ENCODE measurements at places on chromosomes 12 and 14. TPM values are rescaled to one million over a fixed set of nuclear protein-coding genes. Genes with fewer than 3 reads are reported as not detected.

DNA sequence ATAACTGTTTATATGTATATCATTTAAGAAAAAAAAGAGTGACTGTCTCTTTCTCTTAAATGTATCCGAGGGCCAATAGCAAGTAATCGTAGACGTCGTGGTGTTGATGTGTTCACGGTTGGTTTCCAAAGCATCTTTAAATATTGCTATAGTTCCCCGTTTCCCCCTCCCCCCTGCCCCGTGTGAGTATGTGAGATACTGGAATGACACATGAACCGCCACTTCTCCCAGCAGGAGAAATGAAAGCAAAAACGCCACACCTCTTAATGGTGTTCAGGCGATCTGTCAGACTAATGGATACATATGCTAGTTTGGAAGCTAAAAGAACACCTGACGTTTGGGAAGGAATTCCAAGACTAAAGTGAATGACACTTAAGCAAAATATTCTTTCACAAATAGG, 258.3 kb downstream of the FOXN3 start:
- DNase-seq, result no peak

DNA sequence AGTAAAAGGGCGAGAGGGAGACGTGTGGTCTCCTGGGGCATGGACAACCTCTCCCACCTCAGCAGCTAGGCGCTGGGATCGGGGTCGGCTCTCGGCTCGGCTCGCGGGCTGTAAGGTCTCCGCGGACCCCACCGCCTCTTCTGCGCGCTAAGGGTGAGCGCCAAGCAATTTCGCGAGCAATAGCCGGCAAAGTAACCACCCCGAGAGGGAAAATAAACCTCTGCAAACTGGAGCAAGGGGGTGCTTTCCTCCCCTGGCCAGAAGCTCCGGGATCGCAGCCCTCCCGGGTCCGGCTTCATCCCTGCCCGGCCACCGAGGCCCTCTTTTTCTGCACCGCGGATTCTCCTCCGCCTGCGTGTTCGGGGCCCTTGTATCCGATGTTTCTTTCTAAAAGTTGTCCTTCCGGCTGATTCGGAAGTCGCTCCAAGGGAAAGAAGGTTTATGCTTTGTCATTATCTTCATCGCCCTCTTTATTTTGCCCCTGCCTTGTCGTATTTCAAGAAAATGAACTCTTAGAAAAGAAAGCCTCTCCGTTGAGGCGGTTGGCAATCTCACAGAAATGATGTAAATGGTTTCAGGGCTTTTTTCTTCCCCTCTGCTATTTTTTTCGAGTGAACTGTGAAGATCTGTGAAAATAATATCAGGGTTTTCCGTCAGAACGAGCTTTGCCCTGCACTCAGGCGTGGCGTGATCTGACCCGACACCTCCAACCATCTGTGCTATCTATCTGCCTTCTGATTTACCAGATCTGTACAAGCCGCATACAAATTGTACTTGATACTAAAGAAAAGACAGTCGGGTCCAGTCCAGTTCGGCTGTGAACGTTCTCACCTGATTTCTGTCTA, 1.7 kb upstream of the SIX6 start:
- DNase-seq, result no peak

The GLIPR1L1 gene
- not detected for total RNA-seq

GRCh38 chr12:112381406-112381882, 787 bp downstream of the HECTD4 start:
- DNase-seq, result no peak

The SYT1 gene
- 0.58 TPM for total RNA-seq

The TCL1A gene
- not detected for total RNA-seq

The SLC25A47 gene
- total RNA-seq, result not detected

DNA sequence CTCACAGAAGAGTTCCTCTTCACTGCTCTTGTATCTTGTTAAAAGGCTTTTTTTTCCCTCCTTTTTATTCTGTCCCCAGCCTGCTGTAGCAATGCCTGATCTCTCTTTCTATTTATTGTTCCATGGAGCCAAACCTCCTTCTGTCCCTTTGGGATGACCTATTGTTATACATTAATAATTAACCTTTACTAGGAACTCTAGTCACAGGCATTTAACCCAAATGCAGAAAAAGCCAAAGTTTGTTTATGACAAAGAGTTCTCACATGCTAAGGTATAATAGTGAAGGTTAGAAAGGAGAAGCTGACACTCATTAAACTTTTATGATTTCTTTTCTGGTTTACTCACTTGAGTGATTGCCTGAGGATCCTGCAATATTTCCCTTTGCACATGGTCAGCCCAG, 535.8 kb downstream of the NRXN3 start:
- DNase-seq, result no peak

The LYZ gene
- 1,056 TPM for total RNA-seq

The KRT83 gene
- total RNA-seq, result not detected

The TMPRSS12 gene
- not detected for total RNA-seq

- no peak for DNase-seq
Measured at GRCh38 chr14:65333943-65334687, 78.4 kb upstream of the FUT8 start.

The NKX2-1 gene
- total RNA-seq, result 177 TPM

GRCh38 chr12:19191089-19191488, 61.6 kb downstream of the PLEKHA5 start:
- no peak for DNase-seq

DNA sequence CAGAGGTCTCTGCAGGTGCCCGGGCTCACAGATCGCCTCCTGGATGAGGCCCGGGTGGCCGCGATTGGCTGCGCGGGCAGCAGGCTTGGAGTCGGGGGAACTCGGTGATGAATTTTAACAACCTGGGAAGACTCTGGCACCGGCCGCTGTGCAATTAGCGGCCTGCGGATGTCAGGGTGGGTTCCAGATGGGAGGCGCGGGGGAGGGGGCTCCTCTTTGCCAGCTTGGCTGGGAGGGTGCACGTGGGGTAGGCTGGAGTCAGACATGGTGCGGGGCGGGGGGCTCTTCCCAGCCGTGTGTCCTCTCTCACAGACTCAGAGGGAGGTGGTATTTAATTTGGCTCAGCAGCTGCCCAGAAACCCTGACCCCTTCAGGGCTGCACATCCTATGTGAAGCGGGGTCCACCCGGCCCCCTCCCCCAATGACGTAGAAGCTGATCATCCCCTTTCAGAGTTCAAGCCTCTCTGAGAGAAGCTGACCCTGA, 81.4 kb downstream of the KIF26A start:
- peak; percentile 48 for DNase-seq

GRCh38 chr12:9960590-9960989, 10.6 kb upstream of the CLEC12A start:
- DNase-seq, result no peak

DNA sequence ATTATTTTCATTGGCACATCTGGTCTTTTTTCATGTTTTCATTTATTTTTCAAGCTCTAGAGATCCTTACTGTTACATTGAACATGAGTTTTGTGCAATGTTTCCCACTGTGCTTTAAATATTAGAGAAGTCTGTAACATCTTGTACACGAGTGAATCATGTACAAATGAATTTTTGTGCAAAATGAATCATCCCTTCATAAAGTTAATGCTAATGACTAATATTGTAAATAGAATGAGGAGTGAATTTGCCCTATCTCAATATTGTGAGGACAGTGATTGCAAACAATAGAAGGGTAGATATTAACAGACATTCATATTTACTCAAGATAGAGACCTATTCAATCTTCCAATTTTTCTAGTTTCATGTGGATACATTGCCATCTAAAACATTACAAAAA, 463.3 kb upstream of the FOXG1 start:
- DNase-seq, result no peak

DNA sequence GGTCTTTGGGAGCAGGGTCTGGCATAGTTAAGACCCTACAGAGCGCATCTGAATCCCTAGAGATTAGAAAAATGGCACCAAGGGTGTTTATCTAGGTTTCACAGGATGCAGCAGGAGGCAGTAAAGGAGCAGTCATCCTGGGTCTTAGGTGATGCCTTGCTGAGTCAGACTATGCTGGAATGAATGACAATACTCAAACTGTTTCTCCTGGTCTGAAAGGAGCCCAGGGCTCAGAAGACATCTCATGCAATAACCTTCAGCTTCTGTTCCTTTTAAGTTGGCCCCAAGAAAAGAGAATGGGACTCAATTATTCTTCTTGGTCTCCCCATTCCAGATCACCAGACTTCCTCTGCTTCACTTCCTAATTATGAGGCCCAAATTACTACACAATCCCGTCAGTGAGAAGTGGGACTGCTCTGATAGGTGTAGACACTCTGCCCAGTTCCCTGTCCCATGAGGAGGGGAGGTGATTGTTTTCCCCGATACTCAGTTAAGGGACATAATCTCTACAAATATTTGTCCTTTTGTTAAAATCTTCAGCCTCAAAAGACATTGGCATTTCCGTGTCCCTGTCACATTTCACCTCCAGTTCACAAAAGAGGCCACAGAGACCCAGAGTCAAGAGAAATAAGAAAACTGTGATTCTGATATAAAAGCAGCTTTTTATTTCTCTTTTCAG, 14.8 kb upstream of the APOF start:
- no peak for DNase-seq

- no peak for DNase-seq
Measured at GRCh38 chr12:116662612-116663144, 75.2 kb downstream of the SPRING1 start.

DNA sequence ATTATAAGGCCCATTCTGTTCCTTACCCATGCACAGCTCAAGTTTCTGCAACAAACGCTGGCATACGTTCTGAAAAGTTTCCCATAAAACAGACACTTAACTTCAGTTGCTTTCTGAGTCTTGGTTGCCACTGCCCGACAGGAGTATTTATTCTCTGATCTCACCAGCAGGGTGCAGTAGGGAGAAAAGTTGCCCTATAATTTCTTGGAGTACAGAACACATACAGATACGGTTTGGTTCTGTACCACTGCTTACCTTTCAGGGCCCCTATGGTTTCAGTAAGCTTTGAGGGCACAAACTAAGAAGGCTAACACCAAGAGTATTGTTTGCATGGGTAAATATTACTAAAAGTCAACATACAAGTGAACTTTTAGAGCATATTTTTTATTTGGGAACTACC, 77.9 kb downstream of the SPATA7 start:
- DNase-seq, result no peak

DNA sequence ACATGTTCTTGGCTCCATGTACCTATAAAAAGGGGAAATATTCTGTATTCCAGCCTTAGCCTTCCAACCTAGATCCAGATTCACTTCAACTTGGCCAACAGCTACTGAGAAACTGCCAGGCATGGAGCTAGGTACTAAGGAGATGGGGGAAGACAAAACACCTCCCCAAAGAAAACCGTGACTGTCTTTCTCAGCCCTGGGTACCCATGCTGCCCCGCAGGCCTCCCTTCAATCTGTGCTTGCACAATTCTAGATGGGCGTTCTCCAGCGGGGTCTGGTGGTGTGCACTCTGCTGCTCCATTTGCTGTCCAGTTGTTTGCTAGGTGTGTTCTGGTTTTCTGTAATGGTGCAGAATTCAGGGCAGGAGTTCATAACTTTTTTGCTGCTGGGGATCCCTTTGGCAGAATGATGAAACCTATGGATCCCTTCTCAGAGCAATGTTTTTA, 817 bp upstream of the KRT4 start:
- peak; percentile 48 for DNase-seq

The ABCD2 gene
- 0.46 TPM for total RNA-seq

The SMOC1 gene
- total RNA-seq, result 1.1 TPM

DNA sequence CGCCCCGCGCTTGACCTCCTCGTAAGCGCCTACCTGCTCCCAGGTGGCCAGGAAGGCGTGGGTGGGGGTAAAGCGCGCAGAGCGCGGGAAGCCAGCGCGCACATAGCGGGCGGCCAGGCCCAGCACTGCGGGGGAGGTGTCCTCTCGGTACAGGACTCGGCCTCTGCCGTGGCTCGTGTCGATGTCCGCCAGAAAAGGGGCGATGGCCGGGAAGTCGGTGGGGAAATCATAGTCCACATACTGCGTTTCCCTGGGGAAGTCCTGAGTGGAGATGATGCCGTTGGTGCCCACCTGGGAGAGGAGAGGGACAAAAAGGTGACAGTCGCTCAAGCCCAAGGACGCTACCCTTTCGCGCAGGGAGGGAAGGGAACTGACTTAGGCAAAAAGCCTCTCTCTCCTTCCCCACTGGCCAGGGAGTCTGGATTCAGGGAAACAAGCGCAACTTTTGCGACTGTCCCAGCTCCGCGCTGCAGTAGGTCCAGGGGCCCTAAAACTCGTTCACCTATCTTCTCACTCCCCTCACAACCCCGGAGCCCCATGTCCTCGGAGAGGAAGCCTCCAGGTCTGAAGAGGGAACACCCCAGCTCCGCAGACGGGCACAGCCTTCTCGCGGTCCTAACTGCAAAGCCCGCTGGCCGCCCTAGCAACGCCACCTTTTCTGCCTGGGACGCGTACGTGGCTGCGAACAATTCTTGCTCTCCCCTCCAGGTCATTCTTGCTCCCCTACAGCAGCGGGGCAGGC, 815 bp downstream of the NID2 start:
- peak; percentile 67 for DNase-seq

The PAPLN gene
- 20.2 TPM for total RNA-seq

GRCh38 chr14:104868060-104868740, 3.1 kb downstream of the CEP170B start:
- DNase-seq, result no peak

DNA sequence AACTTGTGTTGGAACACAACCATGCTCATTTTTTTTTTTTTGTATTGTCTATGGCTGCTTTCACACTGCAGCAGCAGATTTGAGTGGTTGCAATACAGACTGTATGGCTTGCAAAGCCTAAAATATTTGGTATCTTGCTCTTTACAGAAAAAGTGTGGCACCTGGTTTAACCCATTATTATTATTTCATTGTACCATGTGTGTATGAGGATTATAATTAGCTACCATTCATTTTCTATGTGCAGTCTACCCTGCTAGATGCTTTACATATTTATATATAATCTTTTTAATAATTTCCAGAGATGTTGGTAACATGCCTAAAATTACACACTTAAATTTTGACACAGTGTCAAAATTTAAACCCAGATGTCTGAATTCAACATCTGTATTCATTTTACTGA, 37.7 kb downstream of the SPATS2 start:
- no peak for DNase-seq

DNA sequence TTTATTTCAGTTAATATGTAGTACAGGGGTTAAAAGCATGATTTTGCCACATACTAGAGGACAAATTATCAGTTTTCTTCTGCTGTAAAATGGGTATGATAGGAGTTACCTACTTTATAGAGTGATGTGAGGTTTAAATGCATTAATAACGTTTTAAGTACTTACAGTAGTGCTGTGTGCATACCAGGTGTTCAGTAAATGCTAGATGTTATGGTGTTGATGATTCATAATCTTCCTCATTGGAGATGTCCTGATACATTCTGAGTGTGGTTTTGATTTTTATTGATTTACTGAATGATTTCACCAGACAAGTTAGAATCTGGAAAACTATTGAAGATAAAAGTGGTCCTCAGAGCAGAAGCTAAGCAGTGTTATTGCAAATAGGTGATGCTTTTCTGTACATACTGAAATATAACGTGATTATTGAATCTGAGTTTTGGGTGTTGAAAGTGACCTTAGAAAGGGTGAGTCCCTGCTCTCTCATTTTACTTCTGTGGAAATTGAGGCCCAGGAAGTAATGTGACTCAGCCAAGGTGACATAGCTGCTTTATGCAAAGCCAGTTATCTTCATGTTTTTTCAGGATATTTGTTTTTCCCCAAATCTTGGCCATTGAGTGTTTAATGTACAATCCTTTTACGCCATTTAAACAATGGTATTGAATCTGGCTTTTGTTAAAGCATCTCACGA, 54.7 kb downstream of the VRK1 start:
- no peak for DNase-seq

All from upper lobe of right lung (tissue), 1 donor.